ENCODE measurements at places on chromosomes 1 and 21.

GRCh38 chr21:24310788-24311187, 1296.5 kb downstream of the MRPL39 start:
- DNase-seq: no peak

GRCh38 chr1:170134521-170134920, 11.2 kb upstream of the NTMT2 start:
- no peak for DNase-seq

GRCh38 chr1:60345621-60346020, 272.1 kb upstream of the C1orf87 start:
- DNase-seq: no peak

GRCh38 chr1:223504741-223505140, 111.5 kb downstream of the CCDC185 start:
- DNase-seq: peak; percentile 14

GRCh38 chr1:111658622-111659021, 39.0 kb downstream of the RAP1A start:
- no peak for DNase-seq

- DNase-seq: no peak
Observed at GRCh38 chr1:205920159-205920558, 23.1 kb downstream of the SLC26A9 start.

- DNase-seq: no peak
Observed at GRCh38 chr1:55530749-55531478, 315.8 kb upstream of the USP24 start.

DNA sequence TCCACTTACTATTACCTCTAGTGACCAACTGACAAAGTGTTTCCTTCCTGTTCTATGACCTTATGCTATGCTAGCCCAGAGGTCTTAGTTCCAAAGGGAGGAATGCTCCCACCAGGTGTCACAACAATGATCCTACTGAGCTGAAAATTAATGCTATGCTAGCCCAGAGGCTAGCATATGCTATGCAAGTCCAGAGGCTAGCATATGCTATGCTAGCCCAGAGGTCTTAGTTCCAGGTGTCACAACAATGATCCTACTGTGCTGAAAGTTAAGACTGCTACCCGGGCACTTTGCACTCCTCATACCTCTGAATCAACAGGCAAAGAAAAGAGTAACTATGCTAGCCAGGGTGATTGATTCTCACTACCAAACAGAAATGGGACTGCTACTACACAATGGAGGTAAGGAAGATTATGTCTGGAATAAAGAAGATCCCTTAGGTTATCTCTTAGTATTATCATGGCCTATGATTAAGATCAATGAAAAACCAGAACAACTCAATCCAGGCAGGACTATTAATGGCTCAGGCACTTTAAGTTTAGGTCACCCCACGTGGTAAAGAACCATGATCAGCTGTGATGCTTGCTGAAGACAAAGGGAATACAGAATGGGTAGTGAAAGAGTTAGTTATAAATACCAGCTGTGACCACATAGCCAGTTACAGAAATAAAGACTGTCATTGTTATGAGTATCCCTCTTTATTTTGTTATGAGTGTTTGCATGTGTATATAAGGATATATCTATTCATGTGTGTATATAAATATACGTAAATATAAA, 114.1 kb downstream of the CSMD2 start:
- no peak for DNase-seq

- DNase-seq: no peak
Observed at GRCh38 chr1:52057255-52057654, 1.2 kb downstream of the BTF3L4 start.

DNA sequence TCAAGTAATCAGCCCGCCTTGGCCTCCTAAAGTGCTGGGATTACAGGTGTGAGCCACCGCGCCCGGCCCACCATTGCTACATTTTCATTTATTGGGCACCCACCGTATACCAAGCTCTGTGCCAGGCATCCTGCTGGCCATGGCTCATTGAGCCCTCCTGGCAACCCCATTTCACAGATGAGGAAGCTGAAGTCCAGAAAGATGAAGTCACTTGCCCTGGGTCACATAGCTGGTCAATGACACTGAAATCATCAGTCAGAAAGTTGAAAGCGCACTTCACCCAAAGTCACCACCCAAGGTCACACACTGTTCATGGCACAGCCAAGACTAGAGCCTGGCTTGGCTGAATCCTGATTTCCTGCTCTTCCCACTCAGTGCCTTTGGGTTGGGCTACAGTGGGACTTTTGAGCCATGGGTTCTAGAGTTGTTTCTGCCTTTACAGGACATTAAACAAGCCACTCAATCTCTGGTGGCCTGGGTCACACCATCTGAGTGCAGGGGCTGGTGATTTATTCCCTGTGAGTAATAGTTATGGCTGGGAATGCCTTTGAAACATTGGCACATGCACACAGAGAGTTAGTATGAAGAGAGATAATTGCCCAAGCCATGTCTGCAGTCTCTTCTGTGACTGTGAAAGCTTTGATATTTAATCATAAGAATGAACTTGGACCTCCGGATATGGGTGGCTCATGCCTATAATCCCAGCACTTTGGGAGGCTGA, 16.0 kb upstream of the ARHGEF10L start:
- DNase-seq: no peak

DNA sequence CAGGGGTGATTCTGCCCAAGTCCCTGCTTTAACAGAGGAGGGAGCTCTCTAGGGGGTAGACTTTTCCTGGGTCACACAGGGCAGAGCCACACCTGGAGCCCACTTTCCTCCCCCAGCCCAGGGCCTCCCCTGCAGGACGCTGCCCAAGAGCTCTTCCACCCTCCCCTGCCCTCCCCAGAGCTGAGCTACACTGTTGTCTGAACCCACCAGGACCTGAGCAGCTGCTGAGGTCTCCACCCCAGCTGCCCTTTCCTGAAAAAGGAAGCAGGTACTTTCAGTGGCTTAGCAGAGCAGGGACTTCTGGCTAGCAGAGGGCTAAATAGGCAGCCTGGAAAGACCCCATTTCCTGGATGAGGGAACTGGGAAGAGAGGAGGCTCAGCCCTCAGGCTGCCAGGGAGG, 169.3 kb upstream of the ETV3 start:
- no peak for DNase-seq

GRCh38 chr1:158035976-158036583, 42.6 kb downstream of the KIRREL1 start:
- DNase-seq: no peak
